Fibroblast of upper back skin (primary cell): ENCODE measurements at places on chromosomes 5 and 9.
A peak's percentile ranks its signal among the peaks of the same experiment; 100 is the strongest.

- no peak for DNase-seq
Measured at GRCh38 chr5:95895251-95895650, 66.4 kb downstream of the ELL2 start.

DNA sequence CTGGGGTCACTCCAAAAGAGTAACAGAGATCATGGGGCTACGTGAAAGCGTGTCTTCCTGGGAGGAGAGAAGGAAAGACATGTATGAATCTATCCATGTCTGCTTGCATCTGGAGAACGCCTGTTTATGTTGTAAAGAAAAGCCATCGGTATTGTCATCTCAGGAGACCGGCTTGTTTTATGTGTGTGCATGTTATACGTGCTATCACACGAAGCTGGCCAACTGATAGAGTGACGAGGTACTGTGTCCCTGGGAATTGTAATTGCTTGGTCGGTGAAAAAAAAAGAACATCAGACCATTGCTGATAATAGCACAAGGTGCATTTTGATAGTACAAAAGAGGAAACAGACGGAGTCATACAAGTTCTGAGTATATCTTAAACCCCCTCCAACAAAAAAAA is 370 bp upstream of the CDH6 start:
- no peak for DNase-seq

DNA sequence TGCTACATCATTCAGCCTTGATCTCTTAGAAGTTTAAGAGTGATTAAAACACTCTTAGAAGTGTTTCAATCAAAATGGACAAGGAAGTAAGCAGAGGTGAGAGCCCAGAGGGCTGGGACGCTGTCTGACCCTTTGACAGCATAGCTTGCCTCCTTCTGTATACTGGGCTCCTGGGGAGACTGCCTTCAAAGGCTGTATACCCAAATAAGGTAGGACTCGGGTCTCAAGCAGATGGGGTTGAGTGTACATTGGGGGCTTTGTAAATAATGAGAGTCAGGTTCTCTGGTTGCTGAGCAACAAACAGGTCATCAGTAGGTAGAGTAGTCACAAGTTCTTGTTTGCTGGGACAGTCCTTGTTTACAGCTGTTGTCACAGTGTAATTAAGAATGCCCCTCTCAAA is 97.1 kb downstream of the PJA2 start:
- no peak for DNase-seq

DNA sequence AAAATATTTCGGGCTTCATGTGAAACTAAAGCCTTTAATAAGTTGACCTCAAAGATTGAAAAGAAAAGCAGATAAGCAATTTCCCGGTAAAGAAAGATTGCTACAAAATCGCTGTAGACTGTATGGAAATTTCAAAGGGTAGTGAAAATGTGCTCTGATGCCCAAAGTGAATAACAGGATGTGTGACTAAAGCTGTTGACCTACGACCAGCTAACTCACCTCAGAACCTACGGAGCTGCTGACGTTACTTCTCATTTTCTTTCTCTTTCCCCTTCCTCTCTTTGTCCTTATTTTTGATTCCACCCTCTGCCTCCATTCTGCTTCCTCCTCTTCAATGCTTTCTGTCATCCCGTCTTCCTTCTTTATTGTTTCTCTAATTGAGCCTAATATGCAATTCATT is 103.2 kb downstream of the PDE4D start:
- DNase-seq = no peak

DNA sequence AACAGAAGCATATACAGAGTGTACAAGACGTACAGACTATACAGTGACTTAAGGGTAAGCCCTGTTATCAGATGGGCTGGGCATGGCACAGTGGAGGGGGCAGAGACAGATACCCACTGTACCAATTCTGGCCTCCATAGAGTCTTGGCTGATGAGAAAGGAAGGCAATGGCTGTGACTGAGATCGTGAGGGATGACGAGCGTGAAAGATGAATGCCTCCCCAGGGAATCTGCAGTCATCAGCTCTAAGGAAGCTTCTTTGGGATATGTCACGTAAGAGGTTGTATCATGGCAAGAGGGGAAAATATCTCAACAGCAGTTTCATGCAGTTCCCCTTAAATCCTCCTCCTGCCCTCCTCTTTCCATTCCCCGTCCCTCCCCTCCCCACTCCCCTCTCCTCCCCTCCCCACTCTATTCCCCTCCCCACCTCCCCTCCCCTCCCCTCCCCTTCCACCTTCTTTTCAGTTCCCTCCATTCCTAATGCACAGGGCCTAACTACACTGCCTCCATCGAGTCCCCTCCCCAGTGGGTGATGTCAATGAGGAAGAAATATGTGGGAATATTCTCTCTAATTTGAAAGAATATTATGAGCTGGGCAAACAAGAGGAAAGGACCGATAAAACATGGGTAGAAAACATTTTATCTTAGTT is 226.4 kb upstream of the DAP start:
- peak; percentile 22 for DNase-seq
